Stimulated activated CD8-positive, alpha-beta memory T cell treated with anti-CD3 and anti-CD28 coated beads, Interleukin-7, amount 100 ng/mL, for 1 hour (primary cell): ENCODE measurements at places on chromosomes 2 and 18.

DNA sequence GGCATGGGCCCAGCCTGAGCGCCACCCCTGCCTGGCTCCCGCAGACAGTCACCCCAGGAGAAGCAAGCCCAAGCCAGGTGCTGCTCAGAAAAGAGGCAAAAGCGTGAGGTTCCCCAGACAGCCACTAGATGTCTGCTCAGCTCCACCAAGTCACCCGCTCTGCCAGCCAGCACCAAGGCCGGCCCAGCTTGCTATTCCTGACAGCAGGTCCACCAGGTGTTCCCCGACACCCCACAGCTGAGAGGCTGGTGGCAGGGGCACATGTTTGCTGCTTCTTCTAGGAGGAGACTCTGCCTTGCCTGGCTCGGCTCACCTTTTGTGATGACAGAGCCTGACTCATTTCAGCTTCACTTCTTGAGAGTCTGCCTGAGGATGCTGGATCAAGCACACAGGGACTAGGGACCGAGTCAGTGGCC lies 206.7 kb downstream of the MGAT5 start:
- no peak for DNase-seq

GRCh38 chr2:174157053-174157452 lies 91.3 kb downstream of the OLA1 start:
- DNase-seq = no peak

- DNase-seq = no peak
Measured at GRCh38 chr2:172084645-172085459, 455 bp upstream of the DLX1 start.

- no peak for DNase-seq
Measured at GRCh38 chr2:216215658-216216390, 106.7 kb downstream of the XRCC5 start.

GRCh38 chr2:8684878-8685696 lies 3.2 kb downstream of the ID2 start:
- no peak for DNase-seq

DNA sequence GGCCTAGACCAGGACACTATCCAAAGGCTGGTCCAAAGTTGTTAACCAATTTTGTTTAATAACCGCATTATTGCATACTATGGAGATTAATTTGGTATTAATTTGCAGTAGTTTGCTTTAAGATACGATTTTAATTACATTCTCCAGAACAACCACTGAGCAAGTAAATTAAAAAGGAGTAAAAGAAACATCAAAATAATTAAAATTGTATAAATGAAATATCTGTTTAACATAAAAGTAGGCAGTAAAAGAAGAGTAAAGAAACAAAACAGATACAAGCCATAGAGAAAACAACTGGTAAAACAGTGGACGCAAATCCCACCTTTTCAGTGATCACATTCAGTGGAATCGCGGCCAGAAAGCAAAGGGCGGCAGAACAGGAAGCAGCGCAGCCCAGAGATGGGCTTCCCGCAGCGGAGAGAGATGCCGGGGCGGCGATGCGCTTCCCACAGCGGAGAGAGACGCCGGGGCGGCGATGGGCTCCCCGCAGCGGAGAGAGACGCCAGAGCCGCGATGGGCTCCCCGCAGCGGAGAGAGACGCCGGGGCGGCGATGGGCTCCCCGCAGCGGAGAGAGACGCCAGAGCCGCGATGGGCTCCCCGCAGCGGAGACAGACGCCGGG lies 176.8 kb downstream of the RTP5 start:
- DNase-seq = no peak

DNA sequence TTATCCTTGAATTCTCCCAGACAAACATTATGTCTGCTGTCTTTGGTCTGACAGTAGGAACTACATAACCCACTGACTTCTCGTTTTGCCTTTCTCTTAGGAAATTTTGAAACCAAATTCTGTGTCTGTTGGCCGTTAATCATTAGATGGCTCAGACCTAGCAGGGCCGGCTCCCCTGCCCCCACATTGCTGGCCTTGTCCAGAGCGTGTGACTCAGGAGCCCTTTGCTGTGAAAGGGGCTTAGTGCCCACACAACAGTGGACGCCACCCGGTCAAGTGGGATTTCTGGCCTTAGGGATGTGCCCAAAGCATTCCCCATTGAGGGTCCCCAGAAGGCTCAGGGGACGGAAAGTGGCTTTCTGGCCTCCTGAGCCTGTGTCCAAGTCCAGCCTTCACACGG lies 137.5 kb downstream of the CTIF start:
- DNase-seq = no peak

GRCh38 chr18:60469387-60470100 lies 97.0 kb upstream of the MC4R start:
- no peak for DNase-seq

GRCh38 chr2:105261061-105261460 lies 19.5 kb downstream of the GPR45 start:
- DNase-seq = no peak

DNA sequence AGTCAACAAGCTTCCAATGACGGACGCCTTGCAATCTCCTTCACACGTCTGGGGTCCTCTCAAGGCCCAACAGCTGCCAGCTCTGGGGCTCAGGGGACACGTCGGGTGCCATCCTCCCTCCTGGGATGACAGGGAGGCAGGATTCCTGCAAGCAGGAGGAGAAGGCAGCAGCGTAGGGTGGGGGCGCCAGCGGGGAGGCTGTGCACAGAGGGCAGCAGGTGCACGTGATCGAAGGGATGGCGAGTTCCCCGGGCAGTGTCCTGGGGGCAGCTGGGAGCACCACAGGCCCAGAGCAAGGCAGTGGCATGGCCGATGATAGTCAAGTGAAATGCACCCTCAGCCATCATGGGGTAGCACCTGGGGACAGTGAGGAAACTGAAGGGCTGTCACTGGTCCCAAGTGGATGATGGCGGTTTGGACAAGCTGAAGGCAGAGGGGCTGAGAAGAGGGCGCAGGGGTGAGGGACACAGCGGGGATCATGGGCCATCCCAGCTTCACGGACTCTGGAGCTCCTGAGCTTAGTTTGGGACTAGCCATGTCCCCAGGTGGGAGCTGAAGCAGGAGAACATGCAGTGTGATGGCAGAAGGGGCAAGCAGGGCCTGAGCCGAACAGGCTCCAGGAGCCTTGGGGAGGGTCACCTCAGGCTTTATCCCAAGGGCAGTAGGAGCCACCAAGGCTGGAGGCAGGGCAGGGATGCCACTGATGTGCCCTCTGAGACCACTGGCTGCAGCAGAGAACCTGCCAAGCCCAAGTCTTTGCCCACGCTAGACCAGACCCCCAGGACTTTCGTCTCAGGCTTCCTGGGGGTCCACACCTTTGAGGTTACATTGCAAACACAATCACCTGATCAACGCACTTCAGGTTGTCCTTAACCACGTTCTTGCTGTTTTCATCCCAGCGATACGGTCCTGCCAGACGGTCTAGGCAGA lies 16.3 kb upstream of the SNED1 start:
- DNase-seq = no peak

- no peak for DNase-seq
Measured at GRCh38 chr2:158004126-158004764, 97.4 kb upstream of the UPP2 start.

- no peak for DNase-seq
Measured at GRCh38 chr2:10009271-10009810, 34.0 kb upstream of the KLF11 start.

- DNase-seq = no peak
Measured at GRCh38 chr2:166314022-166314759, 61.6 kb downstream of the SCN9A start.

DNA sequence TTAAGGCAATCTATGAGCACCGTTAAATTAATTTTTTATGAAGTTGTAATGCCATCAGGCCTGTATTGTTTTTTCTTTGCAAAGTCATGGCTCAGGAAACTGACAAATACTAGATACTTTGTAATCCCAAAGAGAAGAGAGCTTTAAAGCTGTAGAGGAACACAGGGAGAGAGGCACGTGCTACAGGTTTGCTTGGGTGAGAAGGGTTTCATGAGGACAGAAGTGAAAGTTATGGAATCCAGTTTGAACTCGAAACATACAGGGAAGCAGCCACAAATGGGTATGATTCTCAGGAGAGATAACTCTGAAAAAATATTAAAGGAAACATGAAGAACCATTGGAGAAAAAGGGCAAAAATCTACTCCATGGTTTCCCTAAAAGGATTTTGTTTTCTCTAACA lies 49.8 kb downstream of the CYB5A start:
- DNase-seq = no peak

GRCh38 chr2:168561991-168562390 lies 105.9 kb downstream of the CERS6 start:
- no peak for DNase-seq

- no peak for DNase-seq
Measured at GRCh38 chr2:202530038-202530437, 104.7 kb upstream of the FAM117B start.

DNA sequence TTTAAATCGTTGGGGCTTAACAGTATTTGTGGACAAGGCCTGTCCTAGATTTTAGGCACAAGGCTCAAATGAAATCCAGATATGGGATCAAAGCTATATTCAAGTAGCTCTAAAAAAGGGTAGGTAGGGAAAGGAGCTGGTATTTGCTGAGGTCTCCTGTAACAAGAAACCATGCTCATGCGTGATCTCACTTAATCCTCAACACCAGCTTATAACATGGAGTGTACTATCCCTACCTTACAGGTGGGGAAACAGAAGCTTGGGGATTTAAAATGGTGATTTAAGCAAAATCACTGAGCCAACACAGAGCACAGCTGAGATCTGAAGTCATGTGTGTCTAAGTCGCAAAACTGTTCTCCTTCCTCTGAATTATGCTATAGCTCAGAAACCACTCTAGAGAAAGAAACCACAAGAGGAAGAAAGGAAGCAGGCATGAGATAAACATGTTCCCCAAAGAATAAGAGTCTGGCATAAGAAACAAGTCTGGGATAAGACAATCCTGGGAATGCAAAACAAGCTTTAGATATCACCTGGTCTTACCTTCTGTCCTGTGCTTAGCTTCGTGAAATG lies 43.1 kb downstream of the CYRIA start:
- no peak for DNase-seq

- no peak for DNase-seq
Measured at GRCh38 chr2:32632089-32632488, 4.2 kb downstream of the TTC27 start.

DNA sequence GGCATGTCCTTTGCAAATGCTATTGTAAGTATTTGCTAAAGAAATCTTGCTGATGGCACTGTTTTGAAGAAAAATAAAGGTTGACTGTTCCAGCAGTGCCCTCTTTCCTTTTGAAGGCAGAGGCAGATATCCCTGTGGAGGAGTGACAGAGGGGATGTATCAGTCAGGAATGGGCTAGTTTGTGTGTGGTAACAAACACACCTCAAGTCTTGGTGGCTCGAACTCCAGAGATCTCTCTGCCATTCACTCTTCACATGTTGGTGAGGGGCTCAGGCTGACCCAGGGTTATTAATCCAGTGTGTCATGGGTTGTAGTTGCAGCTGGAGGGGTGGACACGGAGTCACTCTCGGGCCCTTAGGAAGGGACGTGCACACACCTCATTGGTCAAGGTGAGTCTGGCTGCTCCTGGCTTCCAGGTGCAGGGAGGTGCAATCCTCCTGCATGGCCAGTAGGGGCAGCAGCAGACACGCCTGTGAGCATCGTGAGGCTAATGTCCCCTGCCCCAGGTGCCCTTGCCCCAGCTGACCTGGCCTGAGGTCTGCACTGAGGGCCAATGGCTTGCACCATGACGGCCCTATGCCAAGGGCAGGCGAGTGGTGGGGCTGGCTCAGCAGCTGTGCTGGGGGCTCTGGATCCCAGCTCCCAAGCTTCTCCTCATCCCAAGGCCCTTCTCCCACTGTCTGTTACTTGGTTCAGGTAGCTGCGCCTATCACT lies 146.5 kb downstream of the ASB1 start:
- no peak for DNase-seq

DNA sequence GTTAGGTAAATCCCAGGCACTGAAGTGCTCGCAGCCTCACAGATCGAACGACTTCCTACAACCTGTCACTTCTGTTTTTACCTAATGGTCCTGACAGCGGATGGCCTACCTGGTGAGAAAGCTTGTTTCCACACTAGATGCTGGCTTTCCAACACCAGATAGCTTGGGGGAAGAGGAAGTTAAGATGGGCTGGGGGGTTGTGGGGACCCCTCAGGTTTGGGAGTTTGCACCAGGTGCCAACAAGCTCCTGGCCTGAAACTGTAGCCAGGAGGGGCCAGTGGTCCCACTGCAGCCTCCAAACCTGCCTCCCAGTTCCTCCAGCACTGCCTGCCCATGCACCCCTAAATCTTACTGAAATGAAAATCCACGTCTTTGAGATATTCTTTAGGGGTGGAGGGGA lies 3.9 kb downstream of the TMEM185B start:
- no peak for DNase-seq

GRCh38 chr2:233676046-233676445 lies 4.3 kb downstream of the UGT1A9 start:
- no peak for DNase-seq

DNA sequence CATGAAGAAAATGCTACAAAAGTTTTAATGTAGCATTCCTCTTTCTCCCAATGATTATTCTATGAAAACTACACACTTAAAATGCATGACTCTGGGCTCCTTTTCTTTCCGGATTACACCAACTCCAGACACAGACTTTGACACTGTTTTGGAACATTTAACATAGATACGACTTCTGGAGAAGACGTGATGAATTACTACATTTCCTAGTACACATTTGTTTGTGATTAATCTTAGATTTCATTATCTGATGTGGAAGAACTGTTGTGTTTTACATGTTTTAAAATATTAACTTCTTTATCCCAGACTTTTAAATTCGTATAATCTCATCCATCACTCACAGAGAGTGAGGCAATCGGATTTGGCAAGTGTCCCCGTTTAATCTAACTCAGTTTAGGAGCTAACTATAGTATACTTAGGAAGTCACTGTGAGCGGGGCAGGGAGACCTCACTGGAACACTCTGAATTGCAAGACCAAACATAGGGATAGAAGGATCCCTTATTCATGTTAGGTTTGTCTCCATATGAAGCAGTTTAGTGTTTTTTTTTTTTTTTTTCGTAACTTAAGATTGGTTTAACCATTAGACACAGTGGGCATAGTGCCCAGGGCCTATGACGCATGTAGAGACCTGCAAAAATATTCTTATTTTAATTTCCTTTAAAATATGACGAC lies 66.7 kb downstream of the PDE1A start:
- DNase-seq = no peak

DNA sequence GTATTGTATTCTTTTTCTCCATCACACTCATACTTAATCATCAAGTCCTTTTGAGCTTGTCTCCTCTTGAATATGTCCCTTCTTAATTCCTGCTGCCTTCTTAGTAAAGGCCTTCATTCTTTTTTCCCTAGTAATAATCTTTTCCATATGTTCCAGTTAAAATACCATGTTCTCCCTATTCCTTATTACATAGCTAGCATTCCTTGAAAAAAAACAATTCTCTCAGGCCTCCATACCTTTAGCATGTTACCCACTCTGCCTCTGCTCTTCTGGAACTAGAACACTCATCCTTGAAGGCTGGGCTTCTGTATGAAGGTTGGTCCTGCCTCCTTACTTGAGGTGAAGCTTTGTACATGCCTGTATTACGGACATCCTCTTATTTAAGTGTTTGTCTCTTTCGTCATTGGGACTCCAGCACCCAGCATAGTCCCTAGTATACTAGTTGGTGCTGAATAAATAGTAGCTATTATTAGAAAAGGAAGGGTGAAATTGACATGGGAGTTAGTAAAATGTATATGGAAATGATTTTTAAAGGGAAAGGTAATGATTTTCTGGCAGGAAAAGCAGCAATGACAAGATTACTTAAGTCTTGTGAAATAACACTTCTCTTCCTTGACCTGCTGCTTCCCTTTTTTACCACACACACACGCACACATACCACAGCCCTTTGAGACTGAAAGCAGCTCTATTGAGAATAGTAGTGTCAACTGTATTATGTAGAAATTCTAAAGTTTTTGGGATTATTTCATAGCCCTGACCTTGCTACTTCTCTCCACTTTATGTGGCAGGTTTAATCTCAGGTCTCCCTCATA lies 45.6 kb downstream of the REL start:
- no peak for DNase-seq

GRCh38 chr2:42106257-42106816 lies 58.5 kb downstream of the PKDCC start:
- no peak for DNase-seq
